Testis (tissue), 5 donors: ENCODE measurements at places on chromosomes 11 and 22.

- DNase-seq = peak; percentile 38
Observed at GRCh38 chr11:73384872-73385689, 8.9 kb downstream of the RELT start.

DNA sequence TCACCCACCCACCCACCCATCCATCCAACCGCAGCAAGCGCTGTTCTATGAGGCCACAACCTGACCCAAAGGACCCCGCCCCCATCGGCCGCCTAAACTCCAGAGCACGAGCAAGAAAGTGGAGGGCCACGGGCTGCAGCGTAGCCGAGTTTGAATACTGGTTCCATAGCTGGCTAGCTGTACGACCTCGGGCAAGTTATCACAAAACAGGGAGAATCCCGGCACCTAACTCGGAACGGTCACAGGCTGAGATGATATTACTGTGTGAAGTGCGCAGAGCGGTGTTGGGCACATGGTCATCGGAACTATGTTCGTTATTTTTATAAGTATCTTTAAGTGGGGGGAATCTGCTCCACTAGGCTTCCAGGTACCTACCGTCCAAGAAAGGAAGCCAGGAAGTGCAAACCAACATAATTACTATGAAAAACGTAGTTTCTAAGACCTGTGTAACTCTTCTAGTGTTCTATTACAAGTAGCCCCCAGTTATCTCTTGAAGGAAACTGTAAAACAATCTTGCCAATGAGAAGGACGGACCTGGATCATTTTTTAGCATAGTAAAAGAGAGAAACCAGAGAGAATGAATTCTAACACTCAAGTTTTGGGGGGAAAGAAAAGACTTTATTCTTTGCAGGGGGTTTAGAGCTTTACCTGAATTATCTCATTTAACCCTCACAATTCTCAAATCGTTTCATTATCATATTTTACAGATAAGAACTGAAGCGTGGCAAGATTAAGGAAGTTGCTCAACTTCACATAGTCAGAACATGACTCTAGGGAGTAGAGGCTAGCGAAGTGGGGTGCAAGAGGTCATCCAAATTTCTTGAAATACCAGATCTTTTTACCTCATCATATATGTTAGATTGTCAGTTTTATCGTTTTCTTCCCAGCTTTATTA lies 663 bp upstream of the BUD13 start:
- peak; percentile 84 for DNase-seq

GRCh38 chr22:48705159-48705916 lies 1122.3 kb downstream of the BRD1 start:
- DNase-seq = no peak

GRCh38 chr11:114813189-114813718 lies 134.9 kb downstream of the NXPE2 start:
- DNase-seq = no peak

DNA sequence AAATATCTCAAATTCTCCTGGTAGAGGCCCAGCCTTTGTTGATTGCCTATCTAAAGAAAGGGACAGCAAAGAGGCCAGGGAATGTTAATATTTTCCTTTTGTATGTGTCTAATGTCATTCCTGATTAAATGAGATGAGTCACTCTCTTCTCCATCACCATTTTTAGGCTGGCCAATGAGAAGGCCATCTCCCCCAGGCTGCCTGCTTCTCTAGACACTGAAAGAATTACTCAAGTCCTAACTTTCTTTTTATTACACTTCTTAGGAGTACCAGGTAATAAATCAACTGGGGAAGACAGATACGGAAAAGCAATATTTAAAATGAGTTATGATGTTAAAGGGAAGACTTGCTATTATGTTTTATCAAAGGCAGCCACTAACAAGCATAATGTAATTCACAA lies 259.2 kb upstream of the SORL1-AS1 start:
- no peak for DNase-seq

DNA sequence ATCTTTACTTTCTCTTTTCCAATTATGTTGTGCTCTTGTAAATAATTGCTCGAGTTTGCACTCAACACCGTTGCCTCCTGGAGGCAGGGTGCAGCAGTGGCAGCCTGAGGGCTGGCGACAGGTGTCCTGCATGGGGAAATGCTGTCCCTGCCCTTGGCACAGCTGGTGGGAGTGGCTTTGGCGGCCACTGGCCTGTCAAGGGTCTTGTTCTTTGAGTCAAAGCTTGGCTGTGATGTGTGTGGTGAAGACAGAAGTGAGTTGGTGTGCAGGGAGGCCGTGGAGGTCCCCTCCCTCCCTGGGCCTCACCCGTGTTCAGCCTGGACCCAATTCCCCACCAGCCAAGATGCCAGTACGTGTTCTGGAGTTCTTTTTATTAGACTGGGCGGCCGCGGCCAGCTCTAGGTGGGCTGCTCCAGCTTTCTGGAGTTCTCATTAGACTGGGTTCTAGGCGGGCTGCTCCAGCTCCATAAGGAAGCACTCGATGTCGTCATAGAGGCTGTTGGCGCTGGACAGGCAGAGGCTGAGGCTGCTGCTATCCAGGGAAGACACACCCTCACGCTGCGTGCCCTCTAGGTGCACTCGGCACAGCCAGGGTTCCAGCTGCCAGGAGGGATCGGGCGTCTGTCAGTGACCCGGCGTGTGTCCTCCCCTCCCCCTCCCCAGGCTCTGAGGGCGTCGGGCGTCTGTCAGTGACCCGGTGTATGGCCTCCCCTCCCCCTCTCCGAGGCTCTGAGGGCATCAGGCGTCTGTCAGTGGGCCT lies 3.4 kb downstream of the IRF7 start:
- peak; percentile 33 for DNase-seq

- DNase-seq = no peak
Observed at GRCh38 chr22:40189997-40190396, 12.3 kb downstream of the TNRC6B start.

DNA sequence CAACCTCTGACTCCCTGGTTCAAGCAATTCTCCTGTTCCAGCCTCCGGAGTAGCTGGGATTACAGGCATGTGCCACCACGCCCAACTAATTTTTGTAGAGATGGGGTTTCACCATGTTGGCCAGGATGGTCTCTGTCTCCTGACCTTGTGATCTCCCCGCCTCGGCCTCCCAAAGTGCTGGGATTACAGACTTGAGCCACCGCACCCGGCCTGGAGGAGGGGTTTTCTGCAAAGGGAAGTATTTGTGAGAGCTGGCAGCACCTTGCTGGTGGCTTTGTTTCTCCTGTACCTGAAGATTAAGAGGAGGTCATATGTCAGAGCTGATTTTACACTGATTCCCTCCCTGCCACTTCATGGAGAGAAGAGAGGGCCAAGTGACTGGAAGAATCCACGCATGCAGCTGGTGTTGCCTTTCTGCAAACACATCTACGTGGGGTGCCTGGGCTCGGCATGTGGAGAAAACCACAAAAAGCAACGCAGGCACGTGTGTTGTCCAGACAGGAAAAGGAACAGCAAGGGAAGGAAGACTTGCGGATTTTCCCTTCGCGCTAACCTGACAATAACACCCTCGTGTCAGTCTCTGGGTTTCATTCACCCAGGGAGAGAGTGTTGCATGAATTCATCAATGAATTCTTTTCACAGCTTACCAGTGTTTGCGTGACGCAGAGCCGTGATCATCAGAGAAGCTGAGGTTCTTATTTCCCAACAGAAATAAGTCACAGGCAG lies 61.9 kb downstream of the TSPAN18 start:
- DNase-seq = no peak

DNA sequence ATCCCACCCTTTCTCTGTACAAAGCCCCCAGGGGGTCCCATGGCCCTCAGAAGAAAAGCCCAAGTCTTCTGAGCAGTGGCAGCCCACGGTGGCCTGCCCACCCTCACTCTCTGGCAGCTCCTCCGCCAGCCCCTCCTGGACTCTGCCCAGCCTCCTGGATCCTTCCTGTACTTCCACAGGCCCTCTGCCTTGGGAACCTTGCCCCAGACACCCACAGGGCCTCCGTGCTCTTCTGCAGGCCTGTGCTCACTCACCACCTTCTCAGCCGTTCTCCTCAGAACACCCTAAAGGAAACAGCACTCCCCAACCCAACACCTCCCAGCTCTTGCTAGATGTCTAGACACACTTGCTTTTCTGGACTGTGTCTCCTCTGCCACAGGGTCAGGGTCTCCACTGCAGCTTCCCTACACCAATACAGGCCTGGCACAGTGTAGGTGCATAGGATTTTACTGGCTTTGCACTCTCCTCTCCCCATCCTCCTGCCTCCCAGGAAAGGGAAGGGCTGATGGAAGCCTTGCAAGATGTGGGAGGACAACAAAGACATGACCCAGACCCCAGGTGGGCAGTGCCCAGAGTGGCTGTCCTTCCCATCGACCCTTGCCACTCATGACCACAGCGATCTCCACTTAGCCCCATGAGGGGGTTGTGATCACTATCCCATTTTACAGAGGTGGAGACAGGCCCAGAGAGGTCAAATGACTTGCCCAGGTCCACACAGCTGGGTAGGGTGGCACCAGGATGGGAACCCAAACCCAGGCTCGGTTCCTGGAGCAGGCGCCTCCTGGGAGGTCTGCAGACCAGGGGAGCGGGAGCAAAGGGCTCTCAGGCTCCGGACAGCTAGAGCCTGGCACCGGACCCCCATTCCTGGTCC lies 2.0 kb downstream of the SCARF2 start:
- DNase-seq = no peak

DNA sequence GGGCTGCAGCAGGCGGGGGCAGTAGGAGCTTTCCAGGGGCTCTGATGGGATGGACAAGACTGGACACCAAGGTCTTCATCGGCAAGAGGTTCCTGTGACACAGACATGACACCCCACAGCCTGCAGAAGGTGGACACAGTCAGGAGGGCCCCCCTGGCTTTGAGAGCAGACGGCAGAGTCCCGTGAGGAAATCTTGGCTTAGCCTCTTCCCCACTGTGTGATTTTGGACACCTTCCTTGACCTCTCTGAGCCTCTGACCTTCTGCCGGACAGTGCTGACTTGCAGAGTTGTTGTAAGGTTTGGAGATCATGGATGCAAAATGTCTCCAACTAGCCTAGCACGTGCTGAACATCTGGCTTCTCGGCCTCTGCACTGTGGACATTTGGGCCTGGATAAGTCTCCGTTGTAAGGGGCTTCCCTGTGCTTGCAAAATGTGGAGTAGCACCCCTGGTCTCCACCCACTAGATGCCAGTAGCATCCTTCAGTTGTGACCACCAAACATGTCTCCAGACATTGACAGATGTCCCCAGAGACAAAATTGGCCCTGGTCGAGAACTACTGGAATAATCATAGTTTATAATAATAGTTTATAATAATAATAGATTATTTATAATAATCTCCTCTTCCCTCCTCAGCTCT lies 54.6 kb downstream of the MCM5 start:
- DNase-seq = peak; percentile 16

- no peak for DNase-seq
Observed at GRCh38 chr22:31233001-31233400, 20.9 kb downstream of the LIMK2 start.

DNA sequence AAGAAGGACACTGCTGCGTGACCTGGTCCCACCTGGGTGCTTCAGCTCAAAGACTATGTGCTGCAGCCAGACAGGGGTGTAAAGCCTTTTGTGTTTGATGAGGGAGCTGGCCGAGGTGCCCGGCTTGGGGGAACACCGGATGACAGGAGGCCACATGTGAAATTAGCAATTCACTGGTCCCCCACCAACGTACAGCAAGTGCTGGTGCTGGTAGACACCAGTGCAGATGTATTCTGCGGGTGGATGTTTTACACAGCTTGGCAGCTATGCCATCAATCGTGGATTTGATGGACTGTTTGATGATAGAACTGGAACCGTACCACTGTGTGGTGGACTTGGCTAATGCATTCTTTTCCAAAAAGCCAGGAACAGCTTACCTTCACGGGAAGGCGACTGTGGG lies 47.9 kb upstream of the LIPT2 start:
- no peak for DNase-seq

DNA sequence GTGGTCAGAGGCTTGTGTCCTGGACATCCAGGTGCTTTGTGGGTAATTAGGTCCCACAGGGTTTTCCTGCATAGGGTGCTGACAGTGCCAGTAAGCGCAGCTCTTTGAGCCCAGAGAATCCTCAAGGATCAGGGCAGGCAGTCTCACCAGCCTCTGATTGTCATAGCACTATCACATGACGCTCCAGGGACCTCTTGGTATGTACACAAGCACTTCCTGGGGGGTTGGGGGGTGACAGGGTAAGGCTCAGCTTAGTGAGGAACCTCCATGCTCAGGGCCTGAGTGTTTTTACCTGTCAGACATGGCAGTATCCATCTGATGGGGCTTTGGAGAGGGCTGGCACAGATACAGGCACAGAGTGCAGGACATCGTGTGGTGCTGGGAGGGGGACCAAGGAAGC lies 27.9 kb upstream of the SUSD2 start:
- DNase-seq = no peak

DNA sequence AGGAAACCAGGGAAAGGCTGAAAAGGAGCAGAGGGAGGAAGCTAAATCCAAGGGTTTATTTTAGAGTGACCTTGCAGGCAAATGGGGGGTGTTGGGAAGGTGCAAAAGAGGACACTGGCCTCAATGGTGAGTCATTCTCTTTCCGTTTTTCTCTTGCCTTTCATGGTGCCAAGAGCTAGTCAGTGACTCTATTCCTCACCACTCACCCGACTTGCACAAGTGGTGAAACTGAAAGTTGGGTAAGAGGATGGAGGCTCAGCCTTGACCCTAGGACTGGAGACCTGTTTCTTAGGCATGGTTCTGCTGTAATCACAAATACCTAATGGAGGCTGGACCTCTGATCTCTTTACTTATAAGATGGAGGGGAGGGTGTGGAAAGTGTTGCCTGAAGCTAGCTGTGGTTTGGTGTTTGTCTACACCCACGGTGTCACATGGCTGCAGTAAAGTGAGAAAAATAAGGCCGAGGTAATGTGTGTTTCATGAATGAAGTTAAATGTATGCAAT lies 67.3 kb upstream of the CREB3L1 start:
- DNase-seq = no peak

DNA sequence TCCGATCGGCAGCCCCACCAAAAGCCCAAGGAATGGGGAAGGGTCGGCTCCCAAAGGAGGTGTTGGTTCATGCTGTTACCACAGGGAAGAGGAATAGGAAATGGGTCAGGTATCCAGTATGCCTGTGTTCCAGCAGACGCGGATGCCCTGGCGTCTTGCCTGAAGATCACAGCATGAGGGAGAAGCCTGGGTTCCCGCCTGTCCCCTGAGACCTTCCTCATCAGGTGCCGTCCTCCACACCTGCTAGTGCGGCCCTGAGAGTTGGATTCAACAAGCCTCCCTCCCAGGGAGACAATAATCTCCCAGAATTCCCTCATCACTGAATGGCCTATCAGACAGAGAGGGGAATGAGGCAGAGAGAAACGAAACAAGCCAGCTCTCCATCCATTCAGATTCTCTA lies 92.2 kb downstream of the SPATA19 start:
- DNase-seq = no peak

DNA sequence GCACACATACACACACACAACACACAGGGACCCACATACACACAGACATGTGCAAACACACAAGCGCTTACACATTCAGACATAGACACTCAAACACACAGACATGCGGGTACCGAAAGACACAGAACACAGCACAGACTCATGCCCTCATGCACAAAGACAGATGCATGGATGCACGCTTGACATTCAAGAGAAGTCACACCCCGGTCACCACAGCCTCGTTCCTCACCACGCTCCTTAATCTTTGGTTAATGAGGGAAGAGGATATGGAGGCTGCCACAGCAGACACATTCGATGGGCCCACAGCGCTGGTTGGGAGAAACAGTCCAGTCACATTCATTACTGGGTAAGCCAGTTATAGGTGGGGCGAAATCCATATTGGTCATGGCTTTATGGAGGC lies 51.9 kb upstream of the EIF3D start:
- DNase-seq = no peak
